ENCODE measurements at places on chromosomes 6 and 20.

DNA sequence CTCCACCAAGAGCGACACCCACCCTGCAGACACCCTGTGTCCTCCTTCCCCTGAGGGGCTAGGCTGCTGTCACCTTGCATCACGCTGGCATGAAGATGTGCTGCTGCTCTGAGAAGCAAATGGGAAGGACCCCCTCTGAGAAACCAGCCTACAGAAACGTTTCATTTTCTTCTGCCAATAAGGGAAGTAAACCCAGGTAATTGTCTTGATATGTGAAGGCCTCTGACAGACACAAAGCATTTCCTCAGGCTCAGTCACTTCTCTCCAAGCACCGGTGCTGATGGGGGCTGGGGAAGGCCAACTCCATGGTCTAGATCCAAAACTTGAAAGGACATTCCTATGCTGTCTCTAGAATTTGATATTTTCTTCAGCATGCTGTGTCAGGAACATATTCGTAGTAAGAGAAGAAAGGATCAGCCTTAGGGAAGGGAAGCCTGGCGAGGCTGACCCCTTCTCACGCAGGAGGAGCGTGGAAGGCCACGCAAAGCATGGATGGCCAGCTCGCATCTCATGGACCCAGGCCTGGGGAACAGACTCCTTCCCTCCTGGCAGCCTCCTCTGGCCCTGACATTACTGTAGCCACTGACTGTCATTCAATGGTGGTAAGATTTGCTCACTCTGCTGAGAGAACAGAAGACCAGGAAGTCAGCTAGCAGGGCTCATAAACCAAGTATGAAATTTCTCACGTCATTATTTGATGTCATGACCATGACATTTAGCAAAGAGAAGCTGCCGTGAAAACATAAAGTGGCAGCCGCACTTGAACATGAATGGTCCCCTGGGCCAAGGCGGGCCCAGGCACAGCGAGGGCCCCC is 20.4 kb downstream of the ACSS1 start:
- no peak for DNase-seq

DNA sequence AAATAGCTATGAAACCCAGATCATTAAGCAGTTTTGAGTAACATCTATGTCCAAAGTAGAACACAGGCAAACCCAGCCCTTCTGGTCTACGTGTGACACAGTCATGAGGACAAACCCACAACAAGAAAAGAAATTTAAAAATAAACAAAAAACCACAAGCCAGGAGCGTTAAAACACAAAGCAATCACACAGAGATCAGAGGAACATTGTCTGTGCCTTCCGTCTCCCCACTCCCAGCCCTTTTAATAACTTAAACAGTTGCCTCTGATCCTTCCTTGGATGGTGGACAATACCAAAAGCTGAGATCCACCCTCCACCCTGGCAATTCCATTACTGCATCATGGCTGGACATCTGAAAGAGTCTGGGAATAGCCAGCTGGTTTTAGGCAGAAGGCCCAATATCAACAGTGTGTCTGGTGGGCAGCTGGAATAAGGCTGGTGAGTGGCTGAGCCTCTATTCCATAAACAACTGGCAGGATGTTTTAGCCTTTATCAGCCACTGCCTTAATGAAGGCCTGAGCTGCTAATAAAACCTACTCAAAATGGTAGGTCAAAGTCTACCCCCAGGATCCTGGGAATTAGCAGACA is 15.7 kb upstream of the LAMA4 start:
- no peak for DNase-seq

DNA sequence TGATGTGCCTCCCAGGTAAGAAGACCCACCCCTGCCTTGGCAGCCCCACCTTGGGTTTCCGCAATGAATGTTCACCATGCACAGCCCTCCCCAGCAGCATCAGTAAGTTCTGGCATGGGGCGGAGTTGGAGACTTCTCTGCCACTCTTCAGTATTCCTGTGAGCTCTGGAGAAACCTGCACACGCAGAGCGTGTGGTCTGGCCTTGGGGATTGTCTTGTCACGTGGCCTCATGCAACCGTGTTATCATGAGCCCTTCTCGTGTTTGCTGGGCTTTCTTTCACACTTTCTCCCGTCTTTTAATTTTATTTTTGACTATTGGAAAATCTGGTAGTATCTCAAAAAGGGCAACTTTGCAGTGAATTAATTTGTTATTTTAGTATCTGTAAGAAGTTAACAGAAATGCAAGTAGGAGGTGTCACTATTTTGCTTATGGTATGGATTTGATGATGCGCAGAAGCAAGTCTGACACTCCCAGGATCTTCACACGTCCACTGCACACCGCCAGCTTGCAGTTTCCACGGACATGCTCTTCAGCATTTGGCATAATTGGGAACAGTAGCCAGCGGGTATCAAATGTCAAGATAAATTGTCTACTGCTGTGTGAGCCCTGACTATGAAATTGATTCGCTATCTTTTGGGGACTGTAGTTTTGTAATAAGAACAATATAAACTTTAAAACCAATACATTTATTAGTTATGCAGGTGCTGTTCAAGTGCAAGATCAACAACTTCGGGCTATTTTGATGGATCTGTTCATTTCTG is 463.5 kb downstream of the QKI start:
- no peak for DNase-seq

DNA sequence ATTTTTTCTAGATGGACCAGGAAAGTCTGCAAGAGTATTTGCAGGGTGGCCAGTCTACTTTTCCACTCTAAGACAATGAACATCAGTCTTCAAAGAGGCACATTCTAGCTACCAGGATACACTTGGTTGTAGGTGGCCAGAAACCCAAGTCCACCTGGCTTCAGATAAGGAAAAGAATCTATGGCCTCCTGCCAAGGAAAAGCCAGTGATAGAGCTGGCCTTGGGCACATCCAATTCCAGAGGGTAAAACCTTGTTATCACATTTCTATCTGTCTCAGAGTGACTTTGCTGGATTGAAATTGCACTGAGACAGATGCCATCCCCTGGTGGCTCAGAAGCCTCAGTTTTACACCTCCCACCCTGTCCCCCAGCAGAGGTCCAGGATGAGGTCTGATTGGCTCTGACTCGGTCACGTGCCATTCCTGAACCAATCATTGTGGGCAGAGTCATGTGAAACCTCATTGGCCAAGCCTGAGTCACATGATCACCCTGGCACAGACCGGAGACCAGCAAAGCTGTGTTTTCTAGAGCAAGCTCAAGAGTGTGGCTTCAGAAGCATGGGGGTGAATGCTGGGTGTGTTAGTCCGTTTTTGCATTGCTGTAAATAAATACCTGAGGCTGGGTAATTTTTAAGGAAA is 497.4 kb upstream of the SULF2 start:
- peak; percentile 74 for DNase-seq

GRCh38 chr20:25389858-25390537 is 637 bp downstream of the ABHD12 start:
- no peak for DNase-seq

GRCh38 chr20:62898970-62899632 is 27.2 kb downstream of the DIDO1 start:
- DNase-seq, result no peak

GRCh38 chr20:63978319-63979228 is 868 bp downstream of the SAMD10 start:
- peak; percentile 59 for DNase-seq

DNA sequence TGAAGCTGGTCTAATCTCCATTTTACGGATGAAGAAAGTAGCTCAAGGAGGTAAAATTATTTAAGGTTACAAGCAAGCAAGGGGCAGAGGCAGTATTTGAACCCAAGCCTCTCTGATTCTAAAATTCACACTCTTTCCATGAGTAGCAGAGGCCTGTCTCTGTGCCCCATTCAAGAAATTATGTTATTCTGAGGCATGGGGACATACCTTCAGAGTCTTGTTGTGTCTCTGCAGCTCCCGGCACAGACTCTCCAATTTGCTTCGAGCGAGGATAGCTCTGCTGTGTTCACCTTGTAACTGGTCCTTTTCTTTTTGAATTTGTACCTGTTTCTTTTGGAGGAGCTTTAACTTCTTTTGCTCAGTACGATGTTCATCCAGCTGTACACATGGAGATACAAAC is 21.5 kb downstream of the TXLNB start:
- no peak for DNase-seq

DNA sequence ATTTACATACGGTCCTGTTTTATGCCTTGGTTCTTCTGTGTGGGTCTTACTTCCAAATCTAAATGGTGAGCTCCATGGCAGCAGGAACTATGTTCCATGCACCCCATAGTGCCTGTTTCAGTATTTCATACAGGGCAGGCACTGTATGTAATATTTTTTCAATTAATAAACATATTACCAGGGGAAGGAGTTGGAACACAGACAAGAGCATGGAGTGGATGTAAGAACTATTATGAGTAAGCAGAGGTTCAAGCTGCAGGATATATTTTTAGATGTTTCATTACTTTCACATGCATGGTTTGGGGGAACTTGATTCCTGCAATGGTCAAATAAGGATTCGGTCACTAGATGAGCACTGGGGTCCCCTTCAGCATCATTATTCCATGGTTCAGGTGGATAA is 108.3 kb downstream of the KIF13A start:
- DNase-seq, result no peak

- no peak for DNase-seq
Observed at GRCh38 chr20:53774461-53775203, 181.0 kb upstream of the ZNF217 start.

DNA sequence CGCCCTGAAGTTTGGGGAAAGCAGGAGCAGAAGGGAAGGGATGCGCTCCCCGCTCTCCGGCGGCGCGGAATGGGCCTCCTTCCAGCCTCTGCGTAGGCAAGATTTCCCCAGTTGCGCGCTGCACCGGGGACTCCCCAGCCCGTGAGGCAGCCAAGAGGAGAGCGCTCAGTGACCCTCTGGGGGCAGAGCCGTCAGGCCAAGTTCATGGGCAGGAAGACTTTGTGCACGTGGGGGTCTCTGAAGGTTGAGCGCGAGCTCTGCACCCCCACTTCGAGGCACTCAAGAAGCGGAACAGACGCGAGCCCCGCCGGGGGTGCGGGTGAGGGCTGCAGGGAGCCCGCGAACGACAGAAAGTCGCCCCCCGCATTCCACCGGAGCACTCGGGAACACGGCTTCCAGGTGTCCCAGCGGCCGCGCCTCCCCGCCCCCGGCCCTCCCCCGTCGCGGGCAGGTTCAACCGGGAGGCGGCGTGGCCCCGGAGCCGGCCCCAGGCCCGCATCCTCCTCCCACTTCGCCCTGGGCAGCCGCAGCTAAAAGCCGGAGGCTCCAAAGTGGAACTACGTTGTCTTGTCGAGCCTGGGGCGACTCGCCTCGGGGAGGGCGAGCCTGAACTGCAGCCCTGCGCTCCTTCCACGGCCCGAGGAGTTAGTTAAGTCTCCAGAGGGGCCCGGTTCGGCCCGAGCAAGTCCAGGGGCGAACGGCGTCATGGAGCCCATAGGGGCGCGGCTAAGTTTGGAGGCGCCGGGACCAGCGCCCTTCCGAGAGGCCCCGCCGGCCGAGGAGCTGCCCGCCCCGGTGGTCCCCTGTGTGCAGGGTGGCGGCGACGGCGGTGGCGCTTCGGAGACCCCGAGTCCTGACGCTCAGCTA is at the start of gene PPP1R3G:
Gene PPP1R3G, plus strand, starts transcription at position 561 of the 867 bp plus-strand sequence. Its CDS starts 145 bp downstream, at position 706.
- peak; percentile 45 for DNase-seq

- no peak for DNase-seq
Observed at GRCh38 chr6:159380114-159380513, 210.9 kb downstream of the FNDC1 start.

DNA sequence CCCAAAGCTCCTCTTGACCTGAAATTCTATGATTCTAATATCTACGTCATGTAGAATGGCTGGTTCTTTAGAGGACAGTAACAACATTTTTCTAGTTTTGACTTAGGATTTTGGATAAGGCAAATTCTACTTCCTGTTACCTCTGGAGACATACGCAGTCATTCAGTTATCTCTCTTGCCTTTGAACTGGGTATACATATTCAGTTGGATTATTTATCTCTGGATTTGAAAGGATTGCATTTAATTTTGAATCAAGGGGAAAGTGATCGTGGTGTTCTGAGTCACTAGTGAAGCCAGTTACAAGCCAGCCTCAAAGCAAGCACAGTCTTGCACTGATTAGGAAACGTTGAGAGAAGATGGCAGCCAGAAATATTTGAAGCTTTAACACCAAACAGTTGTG is 35.3 kb upstream of the BCAS1 start:
- no peak for DNase-seq

GRCh38 chr6:28125401-28125800 is 992 bp downstream of the ZSCAN16 start:
- DNase-seq, result no peak

- peak; percentile 89 for DNase-seq
Observed at GRCh38 chr6:39302669-39303424, 11.4 kb downstream of the KCNK17 start.

- DNase-seq, result no peak
Observed at GRCh38 chr6:140809694-140810101, 1323.0 kb upstream of the GJE1 start.

DNA sequence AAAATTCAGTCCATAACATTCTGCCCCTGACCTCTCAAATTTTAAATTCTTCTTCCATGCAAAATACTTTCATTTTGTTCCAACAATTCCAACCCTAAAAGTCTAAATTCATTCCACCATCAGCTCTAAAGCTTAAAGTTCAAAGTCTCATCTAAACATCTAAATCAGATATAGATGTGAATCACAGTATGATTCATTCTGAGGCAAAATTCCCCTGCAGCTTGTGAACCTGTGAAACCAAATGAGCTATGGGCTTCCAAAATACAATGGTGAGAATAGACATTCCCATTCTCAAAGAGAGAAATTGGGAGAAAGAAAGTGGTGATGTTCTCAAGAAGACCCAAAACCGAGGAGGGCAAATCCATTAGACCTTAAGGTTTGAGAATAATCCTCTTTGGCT is 309.8 kb downstream of the HIVEP2 start:
- no peak for DNase-seq

DNA sequence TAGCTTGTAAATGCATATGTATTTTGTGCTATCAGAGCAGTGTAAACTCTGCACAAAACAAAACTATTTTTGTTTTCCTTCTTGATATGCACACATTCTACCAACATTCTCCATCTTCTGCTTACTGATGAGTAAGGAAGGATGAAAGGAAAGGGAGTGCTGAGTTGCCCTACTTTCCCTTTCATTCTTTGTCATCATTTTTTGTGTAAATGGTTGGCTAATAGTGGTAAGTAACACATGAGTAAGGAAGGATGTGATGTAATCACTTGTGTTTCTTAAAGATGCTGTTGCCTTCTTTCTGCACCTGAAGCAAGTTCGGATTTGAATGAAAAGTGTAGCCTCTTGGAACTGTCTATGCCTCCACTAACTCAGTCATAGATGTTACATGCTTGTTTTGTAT is 4.6 kb upstream of the REV3L start:
- no peak for DNase-seq

- DNase-seq, result peak; percentile 37
Observed at GRCh38 chr20:49794336-49795134, 18.1 kb upstream of the SLC9A8 start.

DNA sequence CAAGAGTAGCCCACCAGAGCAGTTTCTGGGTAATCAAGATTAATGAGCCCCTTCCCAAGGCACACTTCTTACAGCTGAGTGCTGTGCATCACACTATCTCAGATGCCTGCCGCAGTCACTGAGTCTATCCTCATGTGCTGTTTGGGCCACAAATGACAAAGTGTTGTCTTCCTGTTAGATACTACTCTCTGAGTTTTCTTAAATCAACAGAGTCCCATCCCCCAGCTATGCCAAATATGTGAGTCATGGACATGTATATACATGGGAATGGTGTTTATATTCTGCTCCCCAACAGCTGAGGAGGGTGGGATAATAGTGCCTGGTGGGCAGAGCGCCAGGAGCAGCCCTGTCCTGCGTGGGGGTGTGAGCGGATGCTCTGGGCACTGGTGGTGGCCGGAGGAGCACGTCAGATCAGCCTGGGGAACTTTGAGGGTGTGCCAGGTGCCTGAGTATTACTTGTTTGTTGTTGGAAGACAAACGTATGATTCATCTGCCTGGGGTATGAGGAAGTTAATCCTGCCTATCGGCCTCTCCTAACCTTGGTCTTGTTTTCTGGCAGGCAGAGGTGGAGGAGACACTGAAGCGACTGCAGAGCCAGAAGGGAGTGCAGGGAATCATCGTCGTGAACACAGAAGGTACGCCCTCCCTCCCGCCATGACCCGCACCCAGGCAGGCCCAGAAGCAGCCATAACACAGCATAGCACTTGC is 9.6 kb downstream of the DYNLRB1 start:
- peak; percentile 90 for DNase-seq
